ENCODE measurements at places on chromosomes 11 and 22. TPM values are rescaled to one million over a fixed set of nuclear protein-coding genes. Genes with fewer than 3 reads are reported as not detected.

DNA sequence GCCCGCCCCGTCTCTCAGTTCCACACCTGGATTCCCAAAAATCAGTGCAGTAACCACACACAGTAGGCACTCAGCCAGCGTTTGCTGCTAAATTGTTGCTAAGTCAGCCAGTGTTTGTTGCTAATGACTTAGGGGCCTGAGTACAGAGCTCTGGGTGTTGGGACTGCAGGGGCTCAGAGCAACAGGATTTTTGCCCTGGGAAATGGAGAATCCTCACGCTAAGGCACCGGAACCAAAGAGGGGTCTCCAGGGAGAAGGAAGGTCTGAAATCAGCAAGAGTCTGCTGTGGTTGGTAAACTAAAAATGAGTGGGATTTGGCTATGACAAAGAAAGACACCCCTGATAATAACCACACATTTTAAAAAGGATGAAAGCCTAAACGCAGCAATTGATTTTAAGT, 22.7 kb upstream of the ALX4 start:
- no peak for DNase-seq

DNA sequence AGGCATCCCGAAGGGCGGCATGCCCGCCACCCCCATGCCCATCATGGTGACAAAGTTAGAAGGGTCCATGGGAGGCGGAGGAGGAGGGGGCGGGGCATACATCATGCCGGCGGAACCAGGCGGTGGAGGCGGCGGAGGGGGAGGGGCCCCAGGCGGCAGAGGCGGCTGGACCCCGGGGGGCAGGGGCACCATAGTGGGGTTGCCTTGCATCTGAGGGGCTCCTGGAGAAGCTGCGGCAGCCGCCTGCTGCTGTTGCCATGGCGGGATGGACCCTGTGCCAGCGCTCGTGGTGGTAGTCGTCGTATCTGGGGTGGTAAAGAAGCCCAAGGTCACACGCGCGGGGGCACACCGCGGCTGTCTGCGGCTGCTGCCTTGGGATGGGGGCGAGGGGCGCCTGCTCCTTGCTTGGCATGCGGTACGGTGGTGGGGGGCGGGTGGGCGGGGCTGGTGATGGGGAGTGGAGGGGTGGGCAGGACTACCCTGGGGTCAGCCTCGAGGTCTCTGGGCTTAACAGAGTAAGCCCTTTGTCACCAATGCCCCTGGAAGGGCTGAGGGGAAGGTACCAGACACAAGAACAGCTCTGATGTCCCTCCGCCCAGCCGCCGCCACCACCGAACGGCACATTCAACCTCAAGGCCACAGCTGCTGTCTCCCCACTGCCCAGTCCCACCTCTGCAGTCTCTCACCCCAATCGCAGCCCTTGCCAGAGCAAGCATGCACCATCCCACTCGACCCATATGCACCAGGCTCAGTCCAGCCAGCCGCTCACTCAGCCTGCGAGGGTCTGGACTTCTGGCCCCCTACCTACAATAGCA, 6.3 kb upstream of the PYGM start:
- no peak for DNase-seq

DNA sequence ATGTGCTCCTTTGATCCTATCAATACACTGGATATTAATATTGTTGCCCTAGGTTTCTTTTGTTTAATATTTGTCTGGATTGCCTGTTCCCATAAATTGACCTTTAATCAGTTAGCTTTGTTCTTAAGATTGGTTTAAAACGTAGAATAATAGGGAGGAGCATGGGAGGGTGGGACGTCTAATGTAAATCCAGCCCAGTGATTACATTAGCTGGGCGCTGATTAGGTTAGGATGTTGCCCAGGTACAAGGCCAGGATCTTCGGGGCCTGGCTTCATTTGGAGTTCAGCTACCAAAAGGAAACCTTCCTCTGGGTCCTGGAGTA, at the start of gene SRSF8:
Gene SRSF8, plus strand, starts transcription at position 204 of the 323 bp plus-strand sequence. CDS start 308 bp downstream, outside the sequence.
- no peak for DNase-seq

The CRACR2B gene
- 2.4 TPM for total RNA-seq

DNA sequence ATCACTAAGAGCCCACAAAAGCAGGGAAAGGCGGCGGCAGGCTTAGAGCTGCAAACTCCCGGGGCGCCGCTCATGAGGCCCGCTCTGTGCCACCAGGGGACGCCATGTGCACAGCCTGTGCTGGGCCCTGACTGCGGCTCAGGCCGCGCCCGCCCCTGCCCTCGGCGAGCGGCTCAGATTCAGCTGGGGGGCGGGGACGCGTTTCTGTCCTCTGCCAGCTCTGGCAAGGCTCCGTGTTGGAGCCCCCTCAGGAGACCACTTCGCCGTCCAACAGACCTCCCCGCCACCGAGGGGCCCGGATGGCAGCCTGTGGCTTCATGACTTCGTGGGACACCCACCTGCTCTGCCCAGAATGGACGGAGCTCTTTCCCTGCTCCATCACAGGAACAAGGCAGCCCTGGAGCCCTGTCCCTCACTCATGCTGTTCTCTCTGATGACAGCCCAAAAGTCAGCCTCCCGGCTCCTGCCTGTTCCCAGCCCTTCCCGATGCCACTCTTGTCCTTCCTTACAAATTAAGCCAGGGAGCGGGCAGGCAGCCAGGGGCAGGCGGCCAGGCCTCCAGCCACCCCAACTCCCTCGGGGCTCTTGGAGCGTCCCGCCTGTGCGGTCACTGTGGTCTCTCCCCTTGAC, 69.1 kb downstream of the NAT10 start:
- DNase-seq, result peak; percentile 91

DNA sequence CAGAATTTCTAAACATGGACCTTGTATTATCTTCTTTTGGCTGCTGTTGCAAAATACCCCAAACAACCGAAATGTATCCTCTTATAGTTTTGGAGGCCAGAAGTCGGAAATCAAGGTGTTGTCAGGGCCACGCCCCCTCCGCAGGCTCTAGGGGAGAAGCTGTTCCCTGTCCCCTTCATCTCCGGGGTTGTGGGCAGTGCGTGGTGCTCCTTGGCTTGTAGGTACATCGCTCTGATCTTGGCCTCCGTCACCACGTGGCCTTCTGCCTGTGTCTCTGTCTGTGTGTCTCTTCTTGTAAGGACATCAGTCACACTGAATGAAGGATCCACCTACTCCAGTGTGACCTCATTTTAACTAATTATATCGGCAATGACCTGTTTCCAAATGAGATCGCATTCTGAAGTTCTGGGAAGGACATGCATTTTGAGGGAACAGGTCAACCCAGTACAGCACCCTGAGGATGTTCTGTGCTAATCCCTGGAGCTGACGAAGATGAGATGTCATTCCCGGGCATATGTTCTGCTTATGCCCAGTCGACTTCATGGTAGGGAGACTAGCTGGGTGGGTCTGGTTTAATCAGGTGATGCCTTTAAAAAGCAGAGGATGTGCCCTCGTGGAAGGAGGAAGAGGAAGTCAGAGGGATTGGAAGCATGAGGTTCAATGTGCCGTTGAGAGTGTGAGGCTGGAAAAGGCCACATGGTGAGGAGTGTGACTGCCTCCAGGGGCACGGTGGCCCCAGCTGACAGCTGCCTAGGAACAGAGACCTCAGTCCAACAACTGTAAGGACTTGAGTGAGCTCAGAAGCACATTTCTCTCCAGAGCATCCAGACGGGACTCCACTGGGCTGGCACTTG, 531.1 kb downstream of the TBC1D22A start:
- DNase-seq, result no peak

GRCh38 chr22:30191040-30191701, 55.4 kb downstream of the LIF start:
- DNase-seq, result no peak

DNA sequence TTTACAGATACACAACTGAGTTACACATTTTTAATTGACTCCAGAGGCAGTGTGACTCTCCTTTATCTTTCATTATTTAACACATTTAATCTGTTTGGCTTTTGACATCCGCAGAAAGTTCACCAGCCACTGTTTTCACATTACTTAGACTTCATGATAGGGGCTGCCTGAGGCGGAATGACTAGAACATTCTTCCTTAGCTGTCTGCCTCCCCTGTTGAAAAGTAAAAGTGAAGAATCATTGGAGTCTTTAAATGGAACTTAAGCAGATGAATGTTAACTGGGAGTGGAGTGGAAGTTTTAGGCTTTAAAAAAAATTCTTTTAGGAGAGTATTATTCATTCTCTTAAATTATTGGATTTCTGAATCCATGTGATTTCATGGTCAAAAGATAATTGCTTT, 229.2 kb upstream of the MTNR1B start:
- no peak for DNase-seq

DNA sequence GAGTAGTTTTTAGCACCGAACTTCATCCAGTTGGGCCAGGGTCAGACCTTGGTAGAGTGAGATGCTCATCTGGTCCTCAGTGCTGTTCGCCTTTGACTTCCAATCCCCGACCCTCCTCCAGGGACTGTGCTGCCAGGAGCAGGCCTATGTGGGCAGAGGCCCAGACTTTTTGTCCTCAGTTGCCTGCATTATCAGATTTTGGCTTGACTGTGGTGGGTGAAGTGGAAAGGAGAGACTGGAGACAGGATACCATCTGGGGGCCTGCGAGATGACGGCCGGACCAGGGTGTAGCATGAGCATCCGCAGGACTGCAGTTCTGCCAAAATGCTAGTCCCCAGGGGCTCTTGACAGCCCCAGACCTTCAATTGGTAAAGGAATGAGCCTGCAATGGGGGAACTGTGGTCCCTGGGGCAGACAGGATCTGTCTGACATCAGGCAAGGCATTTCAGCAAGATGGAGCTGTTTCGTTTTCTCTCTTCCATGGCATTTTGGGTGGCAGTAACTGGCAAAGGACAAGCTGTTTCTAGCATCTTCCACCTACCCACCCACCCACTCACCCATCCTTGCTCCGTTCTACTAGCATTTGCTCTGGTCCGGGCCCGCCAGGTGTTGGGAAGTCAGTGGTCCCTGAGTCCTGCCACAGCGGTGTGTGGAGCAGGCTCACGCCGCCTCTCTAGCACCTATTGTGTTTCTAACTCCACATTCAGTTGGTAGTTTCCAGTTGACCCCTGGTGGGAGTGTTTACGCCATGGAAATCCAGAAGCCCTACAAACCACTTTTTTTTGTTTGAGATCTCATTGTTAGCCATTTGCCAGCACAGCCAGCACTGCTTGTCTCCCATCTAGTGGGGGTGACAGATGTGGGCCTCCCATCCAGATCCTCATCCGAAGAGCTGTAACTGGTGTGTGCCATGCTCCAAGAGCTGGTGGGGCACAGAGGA, 53.5 kb downstream of the OTOG start:
- no peak for DNase-seq

The RPS25 gene
- total RNA-seq, result 1,911 TPM

GRCh38 chr11:134036492-134037045, 32.3 kb upstream of the JAM3 start:
- DNase-seq, result peak; percentile 40

DNA sequence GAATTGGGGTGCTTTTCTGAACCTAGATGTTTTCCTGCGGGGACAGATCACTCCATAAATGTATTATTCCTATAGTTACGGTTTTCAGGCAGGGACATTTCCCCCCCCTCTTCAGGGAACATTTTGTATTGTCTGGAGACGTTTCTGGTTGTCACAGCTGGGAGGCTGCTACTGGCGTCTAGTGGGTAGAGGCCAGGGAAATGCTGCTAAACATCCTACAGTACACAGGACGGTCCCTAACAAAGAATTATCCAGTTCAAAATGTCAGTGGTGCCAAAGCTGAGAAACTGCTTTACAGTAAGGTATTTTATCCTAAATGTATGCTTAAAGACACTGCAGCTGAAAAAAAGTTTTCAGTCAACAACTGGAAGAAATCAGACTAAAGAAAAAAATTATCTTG, 19.4 kb downstream of the PIWIL4 start:
- DNase-seq, result no peak

The SSTR3 gene
- 7.9 TPM for total RNA-seq

DNA sequence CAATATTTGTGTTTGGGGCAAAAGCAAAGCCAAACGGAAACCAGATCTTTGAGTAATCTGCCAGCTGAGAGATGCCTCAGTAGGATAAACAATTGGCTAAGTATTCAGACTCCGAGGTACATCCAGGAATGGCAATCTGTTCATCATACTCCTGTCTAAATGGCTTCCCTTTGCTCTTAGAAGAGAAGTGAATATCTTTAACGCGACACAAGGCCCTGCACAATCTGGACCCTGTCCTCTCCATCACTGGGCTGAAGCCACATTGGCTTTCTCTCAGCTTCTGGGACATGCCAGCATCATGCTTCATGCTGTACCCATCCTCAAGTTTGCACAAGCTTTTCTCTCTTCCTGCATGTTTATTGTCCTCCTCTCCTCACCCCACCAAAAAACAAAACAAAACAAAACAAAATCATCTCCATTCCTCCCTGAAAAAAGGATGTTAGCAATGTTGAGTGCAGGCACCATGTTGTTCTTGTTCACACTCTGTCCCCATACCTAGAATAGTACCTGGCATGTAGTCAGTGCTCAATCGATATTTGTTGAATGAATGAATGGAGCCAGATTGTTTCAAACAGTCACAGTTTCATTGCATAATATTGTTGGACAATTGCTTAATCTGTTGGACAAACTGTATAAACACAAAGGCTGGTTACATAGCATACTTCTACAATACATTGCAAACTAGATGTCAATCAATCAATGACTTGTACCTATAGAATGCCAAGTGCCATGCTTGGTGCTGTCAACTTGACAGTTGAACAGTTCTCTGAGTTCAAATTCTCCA, 38.2 kb upstream of the SESN3 start:
- no peak for DNase-seq

DNA sequence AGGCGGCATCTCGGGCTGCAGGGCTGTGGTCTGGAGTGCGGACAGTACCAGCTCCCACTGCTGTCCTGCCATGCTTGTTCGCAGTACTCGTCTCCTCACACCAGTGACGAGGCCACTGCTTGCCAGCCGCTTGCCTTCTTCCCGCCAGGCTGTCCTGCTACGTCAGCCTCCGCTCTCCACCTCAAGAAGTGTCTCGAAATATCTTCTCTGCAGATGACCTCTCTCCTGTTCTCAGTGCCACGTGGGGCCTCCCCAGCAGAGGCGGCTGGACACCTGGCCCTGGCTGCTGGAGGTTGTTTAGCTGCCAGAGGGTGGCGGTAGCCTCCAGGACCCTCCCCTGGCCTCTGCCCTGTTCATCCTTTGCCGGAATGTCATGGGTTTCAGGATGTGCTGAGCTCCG, 3.1 kb upstream of the CCDC188 start:
- DNase-seq, result no peak

DNA sequence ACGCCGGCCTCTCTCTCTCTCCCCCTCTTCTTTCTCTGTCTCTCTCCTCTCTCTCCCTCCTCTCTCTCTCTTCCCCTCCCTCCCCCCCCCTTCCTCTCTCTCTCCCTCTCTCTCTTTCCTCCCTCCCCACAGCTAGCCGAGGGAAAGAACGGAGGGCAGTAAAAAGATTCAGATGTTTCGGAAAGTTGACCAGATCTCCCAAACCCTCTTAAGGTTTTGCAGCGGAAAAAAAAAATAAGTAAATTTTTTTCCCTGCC, 195 bp upstream of the ALX4 start:
- no peak for DNase-seq

GRCh38 chr11:62572431-62572830, 1.3 kb downstream of the EEF1G start:
- no peak for DNase-seq

Measured in activated CD8-positive, alpha-beta T cell treated with anti-CD3 and anti-CD28 coated beads for 36 hours (primary cell).